ENCODE measurements at places on chromosomes 4 and X. TPM values are rescaled to one million over a fixed set of nuclear protein-coding genes. Genes with fewer than 3 reads are reported as not detected.

The TMEM144 gene
- 5.6 TPM for total RNA-seq

DNA sequence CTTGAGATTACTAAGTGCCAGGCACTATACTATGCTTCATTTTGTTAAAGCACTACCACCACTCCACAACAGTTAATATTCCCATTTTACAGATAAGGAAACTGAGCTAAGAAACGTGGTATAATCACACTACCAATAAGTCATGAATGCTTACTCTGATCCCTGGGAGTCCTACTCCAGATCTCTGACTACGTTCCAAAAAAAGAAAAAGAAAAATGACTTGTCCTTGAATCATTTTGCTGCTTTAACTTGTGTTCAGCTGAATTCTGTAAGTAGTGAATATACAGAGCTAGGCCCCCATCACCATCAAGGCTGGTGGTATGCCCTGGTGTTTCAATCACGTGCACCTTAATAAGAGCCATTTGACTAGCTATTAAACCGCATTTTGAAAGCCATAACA is 39.4 kb downstream of the LDB2 start:
- peaks cover 8% of the 10 kb centered on the region for H3K4me1 ChIP-seq
- no peak overlapping the region for H3K4me3 ChIP-seq
- no peak overlapping the region for H3K27ac ChIP-seq
- H3K36me3 ChIP-seq = no peaks in the 10 kb centered on the region
- H3K27me3 ChIP-seq = no peaks in the 10 kb centered on the region

GRCh38 chrX:20715176-20715575 is 448.5 kb upstream of the RPS6KA3 start:
- no peak overlapping the region for H3K27ac ChIP-seq
- DNase-seq = no peak
- H3K27me3 ChIP-seq = no peaks in the 10 kb centered on the region
- no peaks in the 10 kb centered on the region for H3K36me3 ChIP-seq
- H3K4me3 ChIP-seq = no peak overlapping the region

GRCh38 chrX:2708592-2709188 is 17.6 kb downstream of the CD99 start:
- H3K27ac ChIP-seq = peak overlapping the region; percentile 38
- no peak overlapping the region for H3K4me3 ChIP-seq
- no peaks in the 10 kb centered on the region for H3K27me3 ChIP-seq
- peaks cover 73% of the 10 kb centered on the region for H3K4me1 ChIP-seq
- no peak for DNase-seq

GRCh38 chr4:52964561-52965101 is 102.5 kb downstream of the RASL11B start:
- H3K27ac ChIP-seq = no peak overlapping the region
- DNase-seq = peak; percentile 20
- no peaks in the 10 kb centered on the region for H3K4me1 ChIP-seq
- H3K27me3 ChIP-seq = no peaks in the 10 kb centered on the region
- H3K4me3 ChIP-seq = no peak overlapping the region
- no peaks in the 10 kb centered on the region for H3K36me3 ChIP-seq

The TEX11 gene
- total RNA-seq = not detected

GRCh38 chrX:47595716-47596251 is 13.5 kb downstream of the TIMP1 start:
- no peaks in the 10 kb centered on the region for H3K36me3 ChIP-seq
- no peaks in the 10 kb centered on the region for H3K27me3 ChIP-seq
- no peaks in the 10 kb centered on the region for H3K4me1 ChIP-seq
- H3K4me3 ChIP-seq = no peak overlapping the region
- DNase-seq = no peak

- no peak overlapping the region for H3K4me3 ChIP-seq
- no peaks in the 10 kb centered on the region for H3K4me1 ChIP-seq
- DNase-seq = no peak
- H3K27ac ChIP-seq = no peak overlapping the region
Measured at GRCh38 chrX:112163906-112164305, 81.3 kb upstream of the TRPC5 start.

Measured in vagina (tissue), 2 donors.